ENCODE measurements at places on chromosomes 6 and 20.

- no peak for DNase-seq
Observed at GRCh38 chr6:98920904-98921431, 26.8 kb downstream of the FBXL4 start.

DNA sequence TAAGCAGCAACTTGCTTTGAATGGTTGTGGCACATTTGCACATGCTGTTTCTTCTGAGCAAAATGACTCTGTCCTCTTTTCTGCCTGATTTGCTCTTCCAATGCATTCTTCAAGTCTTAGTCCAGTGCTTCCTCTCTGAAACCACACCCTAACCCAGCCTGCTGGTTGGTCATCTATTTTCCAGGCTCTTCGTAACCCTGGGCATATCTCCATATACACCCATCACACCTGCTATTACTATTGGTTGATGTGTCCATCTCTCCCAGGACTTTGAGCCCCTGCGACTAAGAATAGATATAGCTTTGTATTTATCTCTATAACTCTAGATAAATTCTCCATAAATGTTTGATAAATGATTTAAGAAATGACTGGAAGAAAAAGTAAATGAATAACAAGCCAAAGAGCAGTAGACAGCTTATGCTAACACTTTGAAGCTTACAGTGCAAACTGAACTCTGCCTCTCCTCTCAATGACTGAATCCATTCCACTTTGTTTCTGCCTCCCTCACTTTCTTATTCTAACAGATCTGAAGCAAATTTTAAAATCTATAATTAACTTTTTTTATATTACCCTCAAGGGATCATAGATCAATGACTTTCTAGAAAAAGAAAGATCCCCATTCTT lies 59.7 kb upstream of the NT5E start:
- DNase-seq, result no peak

GRCh38 chr6:23659125-23659524 lies 466.9 kb upstream of the NRSN1 start:
- no peak for DNase-seq

DNA sequence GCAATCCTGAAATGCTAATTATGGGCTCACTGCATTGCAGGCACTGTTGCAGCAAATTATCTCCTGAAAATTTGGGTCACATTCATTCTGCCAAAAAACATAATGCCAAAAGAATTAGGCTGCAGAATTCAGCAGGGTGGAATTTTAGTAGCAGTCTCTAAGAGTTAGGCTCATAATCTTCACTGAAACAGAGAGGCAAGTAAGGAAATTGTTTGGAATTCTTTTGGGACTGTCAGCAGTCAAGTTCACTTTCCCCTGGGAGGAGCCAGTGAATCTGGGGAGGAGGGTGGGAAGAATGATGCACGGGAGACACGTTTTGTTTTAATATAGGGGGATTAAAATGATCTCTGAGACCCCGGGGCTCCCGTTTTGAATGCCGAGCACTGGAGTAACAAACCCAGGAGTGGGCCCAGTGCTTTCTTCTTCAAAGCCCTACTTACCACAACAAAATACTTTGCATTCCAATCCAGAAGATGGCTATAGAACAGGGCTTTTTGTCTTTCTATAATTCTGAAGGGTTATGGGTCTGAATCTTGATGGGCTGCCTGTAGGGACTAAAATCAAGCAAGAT lies 44.7 kb downstream of the SOBP start:
- DNase-seq, result no peak

DNA sequence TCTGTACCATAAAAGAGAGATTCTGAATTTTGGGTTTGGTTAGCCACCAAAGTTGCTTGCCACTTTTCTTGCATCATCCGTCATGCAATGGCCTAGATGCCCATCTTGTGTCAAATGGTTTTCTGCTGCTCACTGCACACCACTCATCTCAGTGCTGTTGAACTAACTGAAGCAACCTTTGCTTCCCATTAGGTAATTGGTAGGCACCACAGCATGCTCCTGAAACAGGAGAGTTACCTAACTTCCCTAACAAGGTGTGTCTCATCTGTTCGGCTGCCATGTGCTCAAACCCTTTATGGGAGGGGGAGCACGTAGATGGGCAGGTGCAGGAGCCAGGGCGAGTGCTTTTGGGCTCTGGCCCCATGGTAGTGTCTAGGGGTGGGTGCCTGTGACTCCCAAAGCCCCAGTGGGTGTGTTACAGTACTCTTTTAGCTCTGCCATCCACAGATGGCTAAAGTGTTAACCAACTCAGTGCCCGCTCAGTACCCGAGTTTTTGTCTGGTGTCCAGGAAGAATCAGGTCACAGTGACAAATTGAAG lies 147.4 kb upstream of the SPACA1 start:
- no peak for DNase-seq

- DNase-seq, result no peak
Observed at GRCh38 chr6:43292763-43293318, 5.2 kb upstream of the SLC22A7 start.

- DNase-seq, result no peak
Observed at GRCh38 chr20:59469267-59470252, 134.8 kb upstream of the PHACTR3 start.

- DNase-seq, result no peak
Observed at GRCh38 chr20:25025091-25025861, 32.7 kb downstream of the ACSS1 start.

DNA sequence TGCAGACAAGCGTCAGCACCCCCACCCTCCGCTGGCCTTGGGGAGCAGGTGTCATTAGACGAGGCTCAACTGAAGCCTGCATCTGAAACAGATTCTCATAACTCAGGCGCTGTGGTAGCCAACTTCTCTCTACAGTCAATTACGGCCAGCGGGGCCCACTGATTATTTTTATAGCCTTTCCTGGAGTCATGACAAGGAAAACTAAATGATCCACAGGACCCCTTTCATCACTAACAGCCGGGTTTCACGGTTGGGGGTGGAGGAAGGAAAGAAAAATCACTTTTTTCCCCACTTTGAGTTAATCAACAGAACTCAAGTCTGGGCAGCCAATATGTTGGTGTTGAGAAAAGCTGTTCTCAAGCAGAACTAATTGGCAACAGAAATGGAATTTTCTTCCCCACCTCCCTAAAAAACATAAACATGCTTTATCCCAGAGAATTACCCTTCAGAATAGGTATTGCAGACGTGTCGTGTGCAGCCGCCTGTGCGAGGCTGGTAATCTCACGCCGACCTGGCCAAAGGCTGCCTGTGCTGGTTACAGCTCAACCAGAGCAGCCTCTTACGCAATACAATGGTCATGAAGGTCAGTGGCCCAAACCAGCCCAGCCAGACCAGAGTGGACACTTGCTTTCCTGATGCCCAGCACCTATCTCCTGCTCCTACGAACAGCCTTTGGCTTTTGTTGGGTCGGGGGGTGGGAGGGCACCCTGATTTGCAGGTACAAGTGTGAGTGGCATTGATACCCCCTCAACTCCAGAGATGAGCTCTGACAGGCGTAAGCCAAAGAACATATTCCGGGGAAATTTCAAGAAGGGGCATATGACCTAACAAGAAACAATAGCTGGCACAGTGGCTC lies 11.0 kb downstream of the RIPOR3 start:
- no peak for DNase-seq

- DNase-seq, result peak; percentile 31
Observed at GRCh38 chr6:56772737-56773184, 130.1 kb upstream of the DST start.

- DNase-seq, result no peak
Observed at GRCh38 chr6:159043251-159043650, 1.5 kb downstream of the TAGAP start.

- no peak for DNase-seq
Observed at GRCh38 chr6:166551754-166552495, 34.6 kb downstream of the RAMACL start.

DNA sequence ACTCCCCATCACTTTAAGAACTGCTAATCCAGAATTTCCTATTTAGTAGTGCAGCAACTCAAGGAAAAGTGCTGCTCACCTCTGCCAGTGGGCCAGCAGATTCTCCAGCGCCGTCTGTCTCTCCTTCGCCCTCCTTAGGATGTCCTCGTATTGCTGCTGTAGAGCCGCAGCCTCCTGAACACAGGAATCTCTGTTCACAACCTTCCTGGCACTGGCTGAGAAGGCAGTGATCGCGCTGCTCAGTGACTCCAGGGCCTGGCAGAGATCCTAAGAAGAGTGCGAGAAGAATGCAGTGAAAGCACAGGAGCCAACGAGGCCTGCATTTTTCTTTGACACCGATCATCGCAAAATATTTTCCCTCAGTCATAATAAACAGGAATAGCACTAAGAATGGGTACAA lies 209.0 kb downstream of the SYNE1 start:
- DNase-seq, result no peak

All from thoracic aorta (tissue), 2 donors.